ENCODE measurements at places on chromosomes 2 and 18.

- no peak for DNase-seq
Observed at GRCh38 chr2:162244541-162245031, 1.3 kb upstream of the FAP start.

DNA sequence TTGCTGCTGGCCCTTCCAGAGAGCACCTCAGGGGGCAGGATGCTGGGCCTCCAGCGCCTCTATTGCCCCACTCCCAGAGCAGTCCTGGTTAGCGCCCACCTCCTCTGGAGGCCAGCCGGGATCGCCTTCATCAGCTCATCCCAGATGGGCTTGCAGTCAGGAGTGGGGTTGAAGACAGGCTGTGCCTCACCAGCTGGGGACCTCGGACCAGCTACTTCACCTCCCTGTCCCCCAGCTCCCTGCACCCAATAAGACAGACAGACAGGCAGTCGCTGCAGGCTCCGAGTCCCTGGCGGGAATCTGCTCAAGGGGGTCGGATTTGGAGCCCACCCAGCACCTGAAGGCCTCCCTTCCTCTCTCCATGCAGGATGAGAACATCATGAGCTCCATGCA lies 18.9 kb upstream of the FAHD2A start:
- no peak for DNase-seq

GRCh38 chr18:4445902-4446301 lies 9.2 kb downstream of the DLGAP1 start:
- DNase-seq: no peak

- no peak for DNase-seq
Observed at GRCh38 chr2:212392043-212392442, 146.6 kb downstream of the ERBB4 start.

DNA sequence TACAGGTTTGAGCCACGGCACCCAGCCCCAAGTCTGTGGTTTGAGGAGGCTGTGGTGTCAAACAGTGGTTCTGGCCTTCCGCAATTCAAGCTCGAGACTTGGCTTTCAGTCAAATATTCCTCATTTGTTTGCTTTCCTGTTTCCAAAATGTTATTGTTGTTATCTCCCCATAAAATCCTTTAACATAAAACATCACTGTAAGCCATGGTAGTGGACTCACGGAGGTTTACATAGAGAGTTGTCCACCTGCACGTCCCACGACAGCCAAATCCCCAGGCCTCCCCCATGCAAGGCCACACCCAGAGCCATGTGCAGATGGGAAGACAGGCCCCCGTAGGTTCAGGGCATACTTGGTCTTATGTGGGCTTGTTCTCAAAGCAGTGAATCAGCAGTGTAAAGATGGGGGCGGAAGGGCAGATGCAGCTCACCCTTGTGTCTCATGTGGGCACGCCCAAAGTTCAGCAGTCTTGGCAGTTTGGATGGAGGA lies 18.9 kb upstream of the ST3GAL5 start:
- no peak for DNase-seq

DNA sequence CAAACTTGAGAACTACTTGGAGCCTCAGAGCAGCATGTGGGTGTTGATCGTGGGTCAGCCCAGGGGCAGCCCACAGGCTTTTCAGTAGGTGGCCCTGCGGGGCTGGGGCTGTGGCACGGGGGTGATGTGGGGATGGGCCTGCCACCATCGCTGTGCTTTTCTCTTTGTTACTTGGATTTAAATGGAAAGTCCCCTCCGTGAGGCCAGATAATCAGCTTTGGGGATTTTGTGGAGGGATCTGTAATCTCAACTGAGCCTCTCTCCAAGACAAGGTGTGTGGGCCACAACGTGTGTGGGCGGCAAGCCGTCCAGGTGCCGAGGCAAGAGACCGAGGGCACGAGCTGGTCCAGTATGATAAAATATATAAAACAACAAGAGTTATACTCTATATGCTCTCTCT lies 16.7 kb downstream of the COLEC11 start:
- no peak for DNase-seq

- DNase-seq: no peak
Observed at GRCh38 chr2:43068041-43068533, 158.3 kb downstream of the ZFP36L2 start.

DNA sequence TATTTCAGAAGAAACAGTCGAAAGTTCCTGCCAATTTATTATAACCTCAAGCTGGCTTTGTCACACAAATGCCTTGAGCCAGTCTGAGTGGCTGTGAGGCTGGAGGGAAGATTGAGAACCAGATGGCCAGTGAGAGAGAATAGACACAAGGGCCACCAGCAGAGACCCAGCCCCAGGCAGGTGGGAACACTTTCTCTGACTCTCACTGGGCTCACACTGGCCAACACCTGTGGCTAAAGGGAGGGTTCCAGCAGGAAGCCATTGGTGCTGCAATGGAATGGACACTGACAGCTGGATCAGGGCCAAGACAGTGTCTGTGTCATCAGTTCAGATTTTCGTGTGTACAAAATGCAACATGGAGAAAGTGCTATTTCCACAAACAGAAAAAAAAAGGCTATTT lies 29.9 kb downstream of the LOXHD1 start:
- no peak for DNase-seq

GRCh38 chr2:25895610-25896009 lies 17.3 kb upstream of the ASXL2 start:
- DNase-seq: no peak

- no peak for DNase-seq
Observed at GRCh38 chr18:59699750-59700534, 2.7 kb upstream of the CCBE1 start.

DNA sequence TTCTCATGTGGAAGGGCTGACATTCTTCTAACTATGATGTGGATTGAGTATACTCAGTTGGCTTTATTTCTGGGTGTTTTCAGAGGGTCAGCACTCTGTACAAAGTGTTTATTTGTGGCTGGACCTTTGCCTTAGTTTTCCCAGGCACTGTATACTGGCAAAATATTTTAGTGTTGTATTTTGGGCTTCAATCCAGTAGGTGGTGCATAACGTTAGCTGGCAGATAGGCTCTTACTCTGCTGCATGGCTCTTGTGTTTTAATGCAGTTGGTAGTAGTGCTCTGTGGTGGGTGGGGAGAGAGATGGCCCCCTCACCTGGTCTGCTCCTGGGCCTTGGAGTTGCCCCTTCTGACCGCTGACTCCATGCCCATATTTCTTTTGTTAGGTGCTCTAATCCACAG lies 75.6 kb upstream of the REG3A start:
- DNase-seq: no peak

DNA sequence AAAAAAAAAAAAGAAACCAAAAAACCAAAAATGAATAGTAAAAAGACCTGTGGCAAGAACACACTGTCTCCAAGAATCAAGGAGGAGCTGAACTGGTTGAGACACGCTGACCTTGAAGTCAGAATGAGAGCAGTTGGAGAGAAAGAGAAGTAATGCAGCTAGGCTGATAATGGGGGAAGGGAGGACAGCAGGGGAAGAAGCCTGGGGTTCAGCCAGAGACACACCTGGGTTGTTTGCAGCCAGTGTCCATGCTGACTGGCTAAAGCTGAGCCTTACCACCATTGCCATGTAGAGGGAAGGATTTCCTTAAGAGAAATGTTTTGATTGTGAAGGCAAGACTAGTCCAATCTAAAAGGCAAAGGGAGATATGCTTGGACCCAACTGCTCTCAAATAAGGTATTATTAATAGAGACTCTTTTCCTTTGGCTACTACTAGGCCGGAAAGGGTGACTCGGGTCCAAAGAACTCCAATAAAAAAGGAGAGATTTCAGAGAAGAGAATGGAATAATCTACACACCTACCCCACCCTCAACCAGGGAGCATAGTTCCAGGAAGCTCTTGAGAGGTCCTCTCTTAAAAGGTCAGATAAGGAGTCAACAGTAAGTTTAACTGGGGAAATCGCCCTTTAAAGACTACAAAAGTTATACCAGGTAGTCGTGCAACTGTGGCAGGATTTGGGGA lies 25.2 kb upstream of the REL start:
- DNase-seq: no peak

GRCh38 chr2:132448771-132449170 lies 32.2 kb downstream of the GPR39 start:
- DNase-seq: no peak

GRCh38 chr2:136206613-136207012 lies 88.7 kb upstream of the CXCR4 start:
- DNase-seq: no peak

DNA sequence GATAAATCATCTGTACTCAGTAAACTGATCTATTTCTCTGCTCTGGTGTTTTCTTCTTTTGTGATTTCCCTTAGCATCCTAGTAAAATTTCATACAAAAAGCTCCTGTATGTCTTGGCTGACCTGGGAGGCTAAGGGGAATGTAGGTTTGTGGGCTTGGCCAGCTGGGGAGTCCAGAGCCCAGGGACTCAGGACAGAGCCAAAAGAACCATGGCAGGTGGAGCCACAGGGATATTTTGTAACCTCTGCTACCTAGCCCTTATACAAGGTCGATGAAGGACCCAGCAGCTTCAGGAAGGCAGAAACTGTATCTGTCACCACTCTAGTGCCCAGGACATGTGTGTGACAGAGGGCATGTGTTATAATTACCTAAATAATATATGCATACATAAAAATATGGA lies 22.7 kb upstream of the ZCCHC2 start:
- DNase-seq: no peak

- DNase-seq: no peak
Observed at GRCh38 chr2:48235076-48235475, 294.9 kb upstream of the STON1 start.

DNA sequence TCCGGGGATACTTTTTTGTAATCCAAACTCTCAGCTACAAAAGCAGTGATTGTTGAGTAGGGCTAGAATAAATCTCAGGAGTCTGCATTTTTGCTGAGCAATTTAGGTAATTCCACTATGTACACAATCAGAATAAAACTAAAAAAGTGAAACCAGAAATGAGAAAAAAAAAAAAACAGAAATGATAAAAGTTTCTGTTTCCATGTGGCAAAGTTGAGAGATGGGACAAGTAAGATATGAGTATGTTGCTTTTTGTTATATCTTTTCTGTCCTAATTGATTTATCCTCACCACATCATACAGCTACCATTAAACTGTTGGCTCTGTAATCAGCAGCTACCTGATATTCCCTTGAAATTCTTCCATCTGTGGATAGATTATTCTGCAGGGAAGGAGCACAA lies 92.7 kb downstream of the VWC2L start:
- no peak for DNase-seq

DNA sequence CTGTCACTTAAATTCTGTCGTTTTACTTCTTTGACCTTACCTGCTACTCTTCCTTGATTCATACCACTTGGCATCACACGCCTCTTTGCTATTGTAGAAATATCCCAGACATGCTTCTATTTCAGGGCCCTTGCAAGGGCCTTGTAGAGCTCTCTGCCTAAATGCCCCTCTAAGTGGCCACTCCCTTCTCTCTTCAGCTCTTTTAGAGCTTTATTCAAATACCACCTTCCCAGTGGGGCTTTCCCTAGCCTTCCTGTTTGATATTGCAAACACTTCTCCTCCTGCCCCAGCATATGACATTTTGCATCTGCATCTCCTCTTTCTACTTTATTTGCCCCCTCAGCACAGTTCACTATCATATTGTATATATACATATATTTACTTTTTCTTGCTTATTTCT lies 54.0 kb downstream of the PELI1 start:
- DNase-seq: no peak

- no peak for DNase-seq
Observed at GRCh38 chr2:190379249-190379964, 28.7 kb upstream of the MFSD6 start.

All from central memory CD4-positive, alpha-beta T cell (primary cell).